Cardiac muscle cell (in vitro differentiated cells and primary cell): ENCODE measurements at places on chromosomes 11 and 22. TPM values are rescaled to one million over a fixed set of nuclear protein-coding genes. Genes with fewer than 3 reads are reported as not detected.
A peak's percentile ranks its signal among the peaks of the same experiment; 100 is the strongest.

DNA sequence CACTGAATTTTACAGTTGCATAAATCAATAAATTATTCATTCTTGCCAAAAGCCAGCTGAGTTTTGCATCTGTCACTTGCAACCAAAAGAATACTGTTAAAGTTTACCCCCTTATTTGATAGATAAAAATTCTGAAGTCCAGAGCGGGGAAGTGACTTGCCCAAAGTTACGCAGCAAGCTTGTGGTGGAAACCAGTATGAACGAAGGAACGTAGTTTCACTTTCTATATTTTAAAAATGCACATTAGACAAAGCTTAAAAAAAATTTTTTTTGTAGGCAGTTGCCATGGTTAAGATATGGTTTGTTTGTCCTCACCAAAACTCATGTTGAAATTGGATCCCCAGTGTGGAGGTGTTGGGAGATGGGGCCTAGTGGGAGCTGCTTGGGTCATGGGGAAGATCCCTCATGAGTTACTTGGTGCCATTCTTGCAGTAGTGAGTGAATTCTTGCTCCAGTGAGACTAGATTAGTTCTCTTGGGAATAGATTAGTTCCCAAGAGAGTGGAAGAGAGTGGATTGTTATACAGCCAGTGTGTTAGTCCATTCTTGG is 46.3 kb upstream of the SEZ6L start:
- H3K27ac ChIP-seq = no peak overlapping the region
- no peaks in the 10 kb centered on the region for H3K4me1 ChIP-seq
- H3K27me3 ChIP-seq = no peaks in the 10 kb centered on the region
- no peaks in the 10 kb centered on the region for H3K36me3 ChIP-seq
- no peak overlapping the region for H3K4me3 ChIP-seq

- no peak overlapping the region for H3K27ac ChIP-seq
- no peaks in the 10 kb centered on the region for H3K27me3 ChIP-seq
- no peaks in the 10 kb centered on the region for H3K36me3 ChIP-seq
- no peak overlapping the region for H3K4me3 ChIP-seq
Measured at GRCh38 chr11:119750056-119750455, 21.1 kb upstream of the NECTIN1 start.

- H3K27me3 ChIP-seq = no peaks in the 10 kb centered on the region
- DNase-seq = peak; percentile 21
- no peaks in the 10 kb centered on the region for H3K4me1 ChIP-seq
Measured at GRCh38 chr11:18748766-18749365, 22.9 kb upstream of the IGSF22 start.

B4GALNT4 gene
- total RNA-seq = 77.4 and 94.4 TPM in 2 replicates

DNA sequence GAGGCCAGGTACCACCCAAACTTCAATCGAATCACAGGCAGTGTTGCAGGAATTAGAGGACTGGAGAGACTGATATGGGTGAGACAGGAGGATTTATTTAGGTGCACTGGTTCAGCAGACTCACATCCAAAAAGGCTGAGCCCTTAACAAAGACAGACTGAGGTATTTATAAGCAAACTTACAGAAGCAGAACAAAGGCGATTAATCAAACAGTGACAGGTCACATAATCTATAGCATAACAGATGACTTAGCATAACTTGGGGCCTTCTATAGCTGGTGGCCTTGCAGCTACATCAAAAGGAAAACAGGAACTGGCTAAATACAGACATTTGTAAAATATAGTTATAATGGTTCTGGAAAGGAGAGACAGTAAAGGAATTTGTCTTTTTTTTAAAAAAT is 2.1 kb downstream of the APOBEC3B start:
- no peaks in the 10 kb centered on the region for H3K27me3 ChIP-seq
- H3K36me3 ChIP-seq = no peaks in the 10 kb centered on the region
- H3K4me1 ChIP-seq = no peaks in the 10 kb centered on the region
- H3K4me3 ChIP-seq = no peak overlapping the region
- no peak overlapping the region for H3K27ac ChIP-seq

DNA sequence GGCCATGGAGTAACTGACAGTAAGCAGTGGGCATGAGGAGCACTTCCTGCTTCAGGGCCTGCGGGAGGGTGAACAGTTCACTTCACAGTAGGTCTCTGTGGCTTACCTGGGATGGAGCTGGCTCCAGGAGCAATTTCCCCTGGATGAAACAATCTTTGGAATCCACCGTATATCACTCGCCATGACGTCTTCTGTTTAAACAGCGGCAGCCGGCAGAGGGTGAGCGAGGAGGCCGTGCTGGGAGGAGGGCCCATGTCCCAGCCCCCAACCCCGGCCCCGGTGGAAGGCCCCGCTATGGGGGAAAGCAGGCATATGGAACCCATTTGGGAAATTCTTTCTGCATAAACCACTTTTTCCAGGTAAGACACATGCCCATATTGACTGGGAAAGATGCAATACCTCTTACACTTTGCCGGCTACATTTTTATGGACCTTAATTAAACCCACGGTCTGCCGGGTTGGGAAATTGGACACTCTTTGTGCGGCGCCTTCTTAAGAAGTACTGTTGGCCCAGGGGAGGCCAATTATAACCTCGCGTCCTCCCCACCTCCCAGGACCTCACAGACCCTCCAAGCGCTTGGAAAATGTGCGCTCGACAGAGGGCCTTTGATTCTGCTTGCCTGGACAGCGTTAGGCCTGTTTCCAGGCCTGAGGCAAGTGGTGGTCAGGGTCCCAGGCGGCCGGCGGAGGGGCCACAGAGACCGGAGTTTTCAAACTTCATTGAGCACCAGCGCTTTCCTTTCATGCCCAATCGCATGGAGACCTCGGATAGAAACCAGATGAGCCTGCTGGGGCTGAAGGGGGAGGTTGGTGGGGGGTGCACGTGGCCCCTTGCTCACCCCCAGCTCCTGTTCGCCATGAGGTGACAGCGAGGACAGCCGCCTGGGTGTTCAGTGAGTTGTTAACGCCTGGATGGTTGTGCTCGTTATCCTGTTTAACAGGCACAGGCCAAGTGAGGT is 40.4 kb downstream of the SMIM38 start:
- H3K4me1 ChIP-seq = peaks cover 17% of the 10 kb centered on the region
- no peak overlapping the region for H3K4me3 ChIP-seq
- no peak for DNase-seq
- H3K27ac ChIP-seq = no peak overlapping the region
- no peaks in the 10 kb centered on the region for H3K36me3 ChIP-seq

GRCh38 chr11:1291295-1292017 is 18.0 kb downstream of the TOLLIP start:
- no peaks in the 10 kb centered on the region for H3K4me1 ChIP-seq
- H3K27ac ChIP-seq = no peak overlapping the region
- DNase-seq = no peak
- H3K4me3 ChIP-seq = no peak overlapping the region

CLDN5 gene
- total RNA-seq = 0.74 and 1.0 TPM in 2 replicates

DNA sequence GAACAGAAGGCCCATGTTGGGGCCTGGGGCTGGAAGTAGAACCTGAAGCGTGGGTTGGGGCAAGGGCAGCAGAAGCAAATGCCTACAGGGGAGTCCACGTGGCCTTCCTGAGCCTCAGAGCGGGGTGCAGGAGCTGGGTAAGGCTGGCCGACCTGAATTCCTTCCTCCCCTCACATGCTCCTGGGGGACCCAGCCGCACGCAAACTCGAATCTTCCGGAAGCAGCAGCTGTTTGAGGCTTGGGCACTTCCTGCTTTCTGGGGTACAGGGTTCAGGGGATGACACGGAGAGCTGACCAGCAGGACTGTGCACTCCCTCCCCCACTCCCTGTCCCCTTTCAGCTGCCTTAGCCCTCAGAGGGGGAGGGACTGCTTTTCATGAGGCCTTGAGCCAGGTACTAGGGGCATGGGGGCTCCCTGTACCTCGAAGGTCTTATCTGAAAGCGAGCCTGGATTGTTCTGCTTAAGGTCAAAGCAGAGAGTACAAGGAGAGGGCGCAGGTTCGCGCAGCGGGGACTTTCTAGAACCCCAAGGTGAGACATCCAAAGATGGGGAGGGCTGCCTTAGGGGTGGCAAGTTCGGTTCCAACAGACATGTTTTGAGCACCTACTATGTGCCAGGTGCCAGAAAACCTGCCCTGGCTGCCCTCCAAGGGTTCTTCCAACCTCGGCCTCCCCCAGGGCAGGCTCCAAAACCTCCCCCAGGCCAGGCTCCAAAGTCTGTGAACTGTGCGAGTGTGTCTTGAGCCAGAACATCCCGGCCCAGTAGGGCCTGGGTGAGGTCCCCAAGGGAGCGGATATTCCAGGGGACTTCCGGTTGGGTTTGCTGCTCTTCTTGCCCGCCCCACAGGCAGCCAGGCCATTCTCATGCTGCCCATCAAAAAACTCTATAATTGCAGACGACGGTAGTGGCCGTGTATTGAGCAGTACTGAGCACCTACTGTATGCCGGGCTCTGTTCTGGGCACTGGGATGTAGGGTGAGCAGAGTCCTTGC is 1.7 kb downstream of the NCF4 start:
- no peak overlapping the region for H3K27ac ChIP-seq
- H3K27me3 ChIP-seq = peaks cover 21% of the 10 kb centered on the region
- H3K4me1 ChIP-seq = no peaks in the 10 kb centered on the region
- no peak overlapping the region for H3K4me3 ChIP-seq
- H3K36me3 ChIP-seq = no peaks in the 10 kb centered on the region

DNA sequence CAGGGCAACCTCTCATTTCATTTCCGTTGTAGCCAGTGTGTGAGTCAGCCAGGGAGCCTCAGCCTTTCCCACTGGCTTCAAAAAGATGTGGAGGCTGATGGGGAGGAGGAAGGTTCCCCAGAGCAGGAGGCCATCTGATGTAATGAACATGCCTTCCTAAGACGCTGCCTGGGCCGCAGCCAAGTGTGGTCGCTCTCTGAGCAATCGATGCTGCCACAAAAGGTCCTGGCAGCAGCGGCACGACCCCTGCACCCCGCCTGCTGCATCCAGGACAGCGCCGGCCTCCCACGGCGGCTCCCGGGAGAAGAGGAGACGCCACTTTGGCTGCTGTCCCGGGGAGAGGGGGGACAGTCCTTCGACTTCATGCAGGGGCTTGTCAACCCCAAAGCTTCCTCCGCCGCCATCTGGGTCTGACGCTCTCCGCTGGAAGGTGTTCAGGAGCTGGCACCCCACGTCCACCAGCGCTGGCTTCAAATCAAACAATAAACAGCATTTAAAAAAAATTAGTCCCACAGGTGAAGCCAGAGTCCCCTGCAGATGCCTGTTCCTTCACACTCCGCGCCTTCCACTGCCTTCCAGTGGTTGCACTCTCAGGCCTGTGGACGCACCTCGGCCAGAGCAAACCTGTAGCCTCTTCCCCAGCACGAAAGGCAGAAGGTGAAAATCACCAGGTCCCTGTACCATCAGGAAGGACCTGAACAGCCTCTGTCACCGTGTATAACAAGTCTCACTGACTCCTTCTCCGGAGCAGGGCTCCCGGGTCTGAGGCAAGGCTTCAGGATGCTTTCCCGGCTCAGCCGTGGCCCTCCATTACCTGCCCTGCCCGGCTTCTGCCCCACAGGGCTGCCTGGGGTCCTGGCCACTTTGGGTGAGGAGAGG is 930.7 kb downstream of the BRD1 start:
- DNase-seq = no peak
- H3K4me1 ChIP-seq = no peaks in the 10 kb centered on the region
- H3K27me3 ChIP-seq = no peaks in the 10 kb centered on the region
- H3K36me3 ChIP-seq = no peaks in the 10 kb centered on the region
- H3K27ac ChIP-seq = no peak overlapping the region
- H3K4me3 ChIP-seq = no peak overlapping the region

RASSF7 gene
- total RNA-seq = 47.8 and 49.5 TPM in 2 replicates

DNA sequence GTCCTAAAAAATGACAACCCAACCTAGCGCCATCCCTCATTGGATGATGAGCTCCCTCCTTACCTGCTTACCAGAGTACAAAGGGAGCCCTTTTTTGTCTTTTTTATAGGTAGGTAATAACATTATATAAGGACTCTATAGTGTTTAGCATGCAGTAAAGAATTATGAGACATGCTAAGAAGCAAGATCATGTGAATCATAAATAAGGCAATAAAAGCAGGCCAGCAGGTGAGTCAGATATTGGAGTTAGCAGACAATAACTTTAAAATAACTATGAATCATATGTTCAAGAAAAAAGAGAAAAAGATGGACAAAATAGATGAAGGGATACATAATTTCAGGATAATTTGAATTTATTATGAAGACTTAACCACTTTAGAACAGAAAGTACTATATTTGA is 81.5 kb downstream of the GRK3 start:
- H3K4me1 ChIP-seq = peaks cover 6% of the 10 kb centered on the region
- H3K4me3 ChIP-seq = no peak overlapping the region
- no peaks in the 10 kb centered on the region for H3K27me3 ChIP-seq
- H3K36me3 ChIP-seq = no peaks in the 10 kb centered on the region
- H3K27ac ChIP-seq = no peak overlapping the region

DNA sequence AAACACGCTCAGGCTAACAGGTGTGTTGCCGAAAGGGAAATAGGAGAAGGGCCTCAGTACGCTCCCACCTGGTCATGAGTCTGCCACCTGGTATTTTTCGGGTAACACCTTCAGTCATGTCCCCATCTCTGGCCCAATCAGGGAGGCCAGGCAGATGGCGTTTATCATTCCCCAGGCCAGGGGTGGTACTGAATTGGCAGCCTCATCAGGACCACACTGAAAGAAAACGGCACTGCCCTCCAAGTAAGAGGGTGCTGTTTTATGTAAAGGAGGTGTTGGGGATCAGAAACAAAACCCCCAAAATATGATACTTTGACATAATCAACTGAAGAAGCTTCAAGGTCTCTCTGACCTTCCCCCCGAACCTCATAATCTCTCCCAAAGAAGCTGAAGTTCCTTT is 58.9 kb downstream of the RCN1 start:
- no peak overlapping the region for H3K4me3 ChIP-seq
- H3K27ac ChIP-seq = no peak overlapping the region
- DNase-seq = no peak
- no peaks in the 10 kb centered on the region for H3K36me3 ChIP-seq
